ENCODE measurements at places on chromosomes 2 and 18. TPM values are rescaled to one million over a fixed set of nuclear protein-coding genes. Genes with fewer than 3 reads are reported as not detected.
A peak's percentile ranks its signal among the peaks of the same experiment; 100 is the strongest.

DNA sequence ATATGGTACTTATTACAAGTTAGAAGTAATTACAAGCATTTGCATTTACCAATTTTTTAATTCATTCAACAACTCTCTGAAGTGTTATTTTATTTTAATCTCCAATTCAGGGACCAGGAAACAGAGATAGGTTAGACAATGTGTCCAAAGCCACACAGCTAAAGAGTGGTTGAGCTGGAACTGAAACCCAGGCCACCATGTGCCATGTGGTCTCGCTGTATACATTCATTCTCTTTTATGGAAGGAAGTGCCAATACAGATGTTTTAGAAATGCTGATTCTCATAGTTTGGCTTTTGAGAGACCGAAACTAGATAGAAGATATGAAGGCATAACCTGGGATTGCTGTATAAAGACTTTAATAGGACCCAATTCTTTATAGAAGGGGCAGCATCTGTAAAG is 684.6 kb upstream of the ID2 start:
- DNase-seq = no peak

The TMEM198 gene
- 3.0 TPM for total RNA-seq

GRCh38 chr18:10216791-10217190 is 237.6 kb upstream of the APCDD1 start:
- no peak for DNase-seq

DNA sequence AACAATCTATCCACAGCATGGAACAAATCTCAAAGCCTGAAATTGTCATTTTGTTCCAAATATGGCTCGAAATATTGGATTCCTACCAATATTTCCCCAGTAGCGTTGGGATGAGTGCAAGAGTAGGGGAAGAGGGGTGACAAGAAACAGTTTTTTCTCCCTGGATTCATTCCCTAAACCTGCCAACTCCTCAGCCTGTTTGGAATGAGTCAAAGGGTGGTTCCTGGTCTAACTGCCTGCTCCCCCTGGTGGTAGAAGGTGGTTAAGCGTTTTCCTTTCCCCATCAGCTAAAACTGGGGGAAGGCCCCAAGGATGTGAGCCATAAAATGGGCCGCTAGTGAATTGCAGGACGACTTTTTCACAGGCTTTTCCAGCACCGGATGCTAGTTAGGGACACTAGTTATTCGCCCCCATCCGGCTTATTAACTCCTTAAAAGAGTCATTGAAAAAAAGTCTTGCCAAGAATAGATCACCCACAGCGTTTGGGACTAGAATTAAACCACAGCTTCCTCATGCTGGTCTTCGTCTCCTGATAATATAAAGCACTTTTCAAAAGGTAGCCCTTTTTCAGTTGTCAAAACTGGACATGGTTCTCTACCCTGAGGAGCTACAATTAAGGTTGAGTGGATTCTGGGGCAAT is 72.5 kb downstream of the DHRS9 start:
- DNase-seq = no peak

DNA sequence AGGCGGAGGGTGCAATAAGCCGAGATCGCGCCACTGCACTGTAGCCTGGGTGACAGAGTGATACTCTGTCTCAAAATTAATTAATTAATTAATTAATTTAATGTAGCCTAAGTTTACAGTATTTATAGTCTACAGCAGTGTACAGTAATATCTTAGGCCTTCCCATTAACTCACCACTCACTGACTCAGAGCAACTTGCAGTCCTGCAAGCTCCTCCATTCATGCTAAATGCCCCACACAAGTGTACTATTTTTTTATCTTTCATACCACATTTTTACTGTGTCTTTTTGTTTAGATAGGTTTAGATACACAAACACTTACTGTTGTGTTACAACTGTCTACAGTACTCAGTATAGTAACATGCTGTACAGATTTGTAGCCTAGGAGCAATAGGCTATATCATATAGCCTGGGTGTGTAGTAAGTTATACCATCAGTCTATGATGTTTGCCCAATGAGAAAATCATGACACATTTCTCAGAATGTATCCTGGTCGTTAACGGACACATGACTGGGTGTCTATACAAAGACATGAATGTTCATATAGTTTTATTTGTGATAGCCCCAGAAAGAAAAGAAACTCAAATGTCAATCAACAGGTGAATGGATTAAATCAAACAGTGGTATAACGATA is 15.8 kb upstream of the RNU2-63P start:
- no peak for DNase-seq

DNA sequence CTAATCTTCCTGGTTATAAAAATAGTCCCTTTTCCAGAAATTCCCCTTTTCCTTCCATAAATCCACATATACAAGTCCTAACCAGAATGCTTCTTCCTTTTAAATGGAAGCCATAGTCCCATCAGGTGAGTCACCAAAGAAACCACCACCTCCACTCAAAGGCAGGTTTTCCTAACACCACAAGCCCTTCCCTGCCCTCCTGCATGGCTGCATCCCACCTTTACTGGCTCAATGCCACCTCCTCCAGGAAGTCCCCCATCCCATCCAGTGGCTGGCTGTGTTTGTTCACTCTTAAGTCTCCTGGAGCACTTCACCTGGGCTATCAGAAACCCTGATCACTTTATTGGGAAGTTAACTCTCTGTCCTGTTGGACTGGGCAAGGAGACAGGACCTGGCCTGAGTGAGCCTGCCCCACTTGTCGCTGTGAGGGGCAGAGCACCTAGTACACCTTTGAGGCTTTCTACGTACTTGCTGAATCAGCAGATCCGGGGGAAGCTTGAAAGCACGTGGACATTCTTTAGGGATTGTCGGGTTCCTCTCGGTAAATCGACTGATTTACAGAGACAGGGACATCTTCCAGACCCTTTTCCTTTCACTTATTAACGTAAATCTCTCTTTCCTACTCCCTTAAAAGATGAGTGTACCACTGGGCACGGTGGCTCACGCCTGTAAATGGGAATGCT is 71.0 kb downstream of the NGEF start:
- DNase-seq = no peak

The SLC30A3 gene
- total RNA-seq = 1.4 TPM

- no peak for DNase-seq
Observed at GRCh38 chr2:85111819-85112281, 21.3 kb upstream of the TCF7L1 start.

GRCh38 chr2:29443627-29444026 is 328.4 kb downstream of the CLIP4 start:
- DNase-seq = no peak

DNA sequence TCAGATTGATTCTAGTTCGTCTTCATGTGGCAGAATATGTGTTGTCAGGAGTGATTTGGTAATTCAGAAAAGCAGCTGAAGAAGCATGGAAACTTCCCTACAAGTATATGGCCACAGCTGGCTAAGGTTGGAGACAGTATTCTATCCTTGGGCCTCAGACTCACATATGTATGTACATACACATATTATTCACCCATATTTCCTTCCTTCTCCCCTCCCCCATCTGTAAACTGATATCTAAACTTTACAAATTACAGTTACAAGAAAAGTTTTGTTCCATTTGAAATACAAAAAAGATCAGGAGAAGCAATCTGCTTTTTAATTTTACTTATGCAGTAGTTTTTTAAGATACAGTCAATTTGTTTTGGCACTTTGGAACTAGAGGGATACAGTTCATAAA is 3.1 kb downstream of the SP3 start:
- DNase-seq = no peak

The HS6ST1 gene
- total RNA-seq = 22.4 TPM

GRCh38 chr2:77397763-77398162 is 124.4 kb downstream of the LRRTM4 start:
- DNase-seq = no peak

The KCNIP3 gene
- total RNA-seq = 17.9 TPM

The MYO7B gene
- 0.67 TPM for total RNA-seq

GRCh38 chr18:37762076-37762621 is 196.6 kb upstream of the CELF4 start:
- no peak for DNase-seq

GRCh38 chr2:224038049-224038829 is 847 bp downstream of the SERPINE2 start:
- DNase-seq = peak; percentile 85

GRCh38 chr2:68916226-68916625 is 36.5 kb downstream of the GKN2 start:
- DNase-seq = no peak

DNA sequence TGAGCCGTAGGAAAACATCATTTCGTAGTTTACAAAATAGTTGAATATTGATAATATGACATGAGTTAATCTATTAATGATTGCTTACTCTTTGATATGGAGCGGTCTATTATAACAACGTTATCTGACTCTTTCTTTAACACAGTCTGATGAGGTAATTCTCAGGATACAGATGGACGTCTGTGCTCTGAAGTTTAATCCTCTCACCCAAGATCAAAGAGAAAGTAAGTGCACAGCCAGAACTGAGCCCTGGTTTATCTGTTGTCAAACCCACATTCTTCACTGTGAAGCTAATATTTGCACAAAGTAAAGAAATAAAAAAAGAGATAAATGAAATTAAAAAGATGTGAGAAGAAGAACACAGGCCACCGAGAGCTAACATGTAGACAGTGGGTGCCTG is 190.9 kb upstream of the COPS8 start:
- DNase-seq = no peak

DNA sequence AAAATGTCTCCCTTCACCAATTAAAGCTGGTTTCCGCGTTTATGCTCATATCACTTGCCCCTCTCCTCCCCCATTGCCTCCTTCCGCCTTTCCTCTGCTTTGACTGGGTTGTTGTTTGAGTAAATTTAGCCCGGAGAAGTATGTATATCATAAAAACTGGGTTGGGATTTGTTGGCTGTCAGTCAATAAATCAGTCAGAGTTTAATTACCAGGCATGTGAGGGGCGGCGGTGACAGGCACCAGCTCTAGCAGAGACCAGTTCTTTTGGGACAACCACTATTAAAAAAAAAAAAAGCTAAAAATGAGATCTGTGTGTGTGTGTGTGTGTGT is 382.4 kb upstream of the SMIM21 start:
- DNase-seq = no peak

GRCh38 chr18:2982452-2983269 is 30.3 kb downstream of the LPIN2 start:
- no peak for DNase-seq

The SPATA3 gene
- total RNA-seq = not detected

The PDE1A gene
- 15.1 TPM for total RNA-seq

- no peak for DNase-seq
Observed at GRCh38 chr2:190726255-190726654, 77.4 kb downstream of the NAB1 start.

The TEX51 gene
- total RNA-seq = not detected

GRCh38 chr18:59068276-59069071 is 71.2 kb upstream of the SEC11C start:
- DNase-seq = no peak

GRCh38 chr2:127097471-127097765 is 9.5 kb downstream of the BIN1 start:
- no peak for DNase-seq

The CCBE1 gene
- 2.1 TPM for total RNA-seq

Measured in posterior vena cava (tissue), 2 donors.